Vagina (tissue), 2 donors: ENCODE measurements at places on chromosomes 12 and 14. TPM values are rescaled to one million over a fixed set of nuclear protein-coding genes. Genes with fewer than 3 reads are reported as not detected.

DNA sequence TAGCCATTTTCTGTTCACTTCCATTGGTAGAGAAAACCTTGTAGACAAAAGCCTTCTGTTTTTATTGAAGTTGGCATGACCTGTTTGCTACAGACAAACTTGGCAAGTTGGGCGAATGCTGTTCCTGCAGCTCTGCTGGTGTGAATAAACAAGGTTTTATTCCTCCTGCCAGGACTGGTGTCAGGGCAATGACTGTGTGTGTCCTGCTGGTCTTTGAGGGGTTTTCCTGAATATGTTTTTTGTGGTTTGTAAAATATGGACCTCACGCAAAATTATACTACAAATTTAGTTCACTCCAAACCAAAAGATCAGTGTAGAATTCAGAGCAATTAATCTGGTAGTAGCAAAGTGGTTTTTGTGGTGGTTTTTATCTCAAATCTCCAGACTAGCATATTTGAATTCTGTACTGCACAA lies 140.8 kb downstream of the ERC1 start:
- no peaks in the 10 kb centered on the region for H3K36me3 ChIP-seq
- no peaks in the 10 kb centered on the region for H3K4me1 ChIP-seq
- no peak overlapping the region for H3K27ac ChIP-seq
- H3K27me3 ChIP-seq, result no peaks in the 10 kb centered on the region
- no peak for DNase-seq

DNA sequence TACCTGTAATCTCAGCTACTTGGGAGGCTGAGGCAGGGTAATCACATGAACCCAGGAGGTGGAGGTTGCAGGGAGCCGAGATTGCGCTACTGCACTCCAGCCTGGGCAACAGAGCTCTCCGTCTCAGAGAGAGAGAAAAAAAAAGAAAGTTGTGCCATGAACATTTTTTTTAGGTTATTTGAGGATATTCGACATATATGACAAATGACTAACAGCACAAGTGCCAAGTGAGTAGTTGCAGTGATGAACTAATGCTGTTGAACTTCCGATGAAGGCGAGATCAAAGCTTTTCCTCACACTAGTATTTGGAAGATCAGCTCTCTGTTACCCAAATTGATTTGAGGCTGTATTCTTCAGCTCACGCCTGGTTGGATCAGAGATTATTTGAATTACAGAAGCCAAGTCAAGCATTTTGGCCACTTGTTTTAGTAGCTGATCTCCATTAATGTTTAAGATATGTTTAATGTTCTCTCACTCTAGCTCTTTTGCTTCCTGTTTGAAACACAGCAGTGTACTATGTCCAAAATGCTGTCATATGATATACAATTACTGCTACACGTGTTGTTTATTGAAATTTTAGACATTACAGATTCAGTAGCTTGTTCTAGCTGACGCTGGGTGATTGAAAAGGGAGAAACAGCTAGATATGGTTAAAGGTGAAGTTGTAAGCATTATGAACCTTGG lies 43.4 kb downstream of the WDR20 start:
- no peak for DNase-seq
- no peak overlapping the region for H3K4me3 ChIP-seq
- peaks cover 59% of the 10 kb centered on the region for H3K4me1 ChIP-seq
- H3K36me3 ChIP-seq, result no peaks in the 10 kb centered on the region

DNA sequence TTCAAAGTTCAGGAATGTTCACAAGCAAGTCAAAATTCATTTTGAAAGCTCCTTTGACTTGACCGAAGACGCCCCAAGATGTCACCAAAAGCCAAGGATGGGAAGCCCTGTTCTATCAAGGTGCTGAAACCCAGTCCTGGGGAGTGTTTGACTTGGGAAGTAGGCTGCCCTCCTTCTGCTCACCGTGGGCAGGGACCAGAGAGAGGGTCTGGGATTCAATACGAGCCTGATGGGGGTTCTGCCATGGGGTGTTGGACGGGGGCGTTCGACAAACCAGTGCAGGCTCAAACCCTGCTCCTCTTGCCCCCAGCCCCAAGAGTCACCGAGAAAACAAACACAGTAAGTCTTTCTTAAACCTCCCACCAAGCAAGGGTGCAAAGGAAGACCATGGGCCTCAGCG lies 150.1 kb upstream of the DIO3 start:
- peak overlapping the region; percentile 78 for H3K27ac ChIP-seq
- no peaks in the 10 kb centered on the region for H3K27me3 ChIP-seq
- no peaks in the 10 kb centered on the region for H3K36me3 ChIP-seq
- no peak overlapping the region for H3K4me3 ChIP-seq
- H3K4me1 ChIP-seq, result peaks cover 43% of the 10 kb centered on the region
- no peak for DNase-seq

- no peak overlapping the region for H3K4me3 ChIP-seq
- no peaks in the 10 kb centered on the region for H3K27me3 ChIP-seq
- no peaks in the 10 kb centered on the region for H3K4me1 ChIP-seq
- DNase-seq, result no peak
- H3K27ac ChIP-seq, result no peak overlapping the region
- no peaks in the 10 kb centered on the region for H3K36me3 ChIP-seq
Observed at GRCh38 chr12:87094356-87094755, 838.2 kb upstream of the MGAT4C start.

DNA sequence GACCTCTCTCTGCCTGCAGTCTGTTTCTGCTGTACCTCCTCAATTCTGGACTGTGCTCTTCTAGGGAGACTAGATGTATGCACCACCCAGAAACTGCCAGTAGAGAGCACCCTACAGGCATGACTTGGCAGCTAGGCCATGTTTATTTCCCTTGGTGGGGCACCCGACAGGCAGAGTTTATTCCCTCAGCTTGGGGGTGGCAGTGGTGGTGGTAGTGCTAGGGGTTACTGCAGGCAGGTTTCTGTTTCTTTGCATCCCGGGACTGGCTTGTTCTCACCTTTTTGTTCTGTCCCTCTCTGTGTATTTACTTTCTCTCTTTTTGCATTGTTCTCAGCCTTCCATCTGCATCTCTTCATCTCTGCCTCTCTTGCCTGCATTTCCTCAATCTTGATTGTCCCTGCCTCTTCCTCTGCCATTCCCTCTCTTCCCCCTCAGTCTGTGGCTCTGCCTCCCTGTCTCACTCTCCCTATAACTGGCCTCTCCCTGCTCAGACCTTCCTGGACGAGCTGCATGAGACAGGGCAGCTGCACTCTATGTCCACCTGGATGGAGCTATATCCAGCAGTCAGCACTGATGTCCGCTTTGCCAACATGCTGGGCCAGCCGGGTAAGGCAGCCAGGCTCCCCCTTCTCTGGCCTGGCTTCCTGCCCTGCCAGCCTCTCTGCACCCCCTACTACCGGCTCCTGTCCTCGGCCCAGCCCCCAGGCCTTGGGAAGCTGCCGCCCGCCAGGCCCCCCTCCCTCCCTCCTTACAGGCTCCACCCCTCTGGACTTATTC lies 13.8 kb downstream of the PRPF40B start:
- peaks cover 15% of the 10 kb centered on the region for H3K4me1 ChIP-seq
- no peak overlapping the region for H3K27ac ChIP-seq
- no peak overlapping the region for H3K4me3 ChIP-seq
- DNase-seq, result no peak

DNA sequence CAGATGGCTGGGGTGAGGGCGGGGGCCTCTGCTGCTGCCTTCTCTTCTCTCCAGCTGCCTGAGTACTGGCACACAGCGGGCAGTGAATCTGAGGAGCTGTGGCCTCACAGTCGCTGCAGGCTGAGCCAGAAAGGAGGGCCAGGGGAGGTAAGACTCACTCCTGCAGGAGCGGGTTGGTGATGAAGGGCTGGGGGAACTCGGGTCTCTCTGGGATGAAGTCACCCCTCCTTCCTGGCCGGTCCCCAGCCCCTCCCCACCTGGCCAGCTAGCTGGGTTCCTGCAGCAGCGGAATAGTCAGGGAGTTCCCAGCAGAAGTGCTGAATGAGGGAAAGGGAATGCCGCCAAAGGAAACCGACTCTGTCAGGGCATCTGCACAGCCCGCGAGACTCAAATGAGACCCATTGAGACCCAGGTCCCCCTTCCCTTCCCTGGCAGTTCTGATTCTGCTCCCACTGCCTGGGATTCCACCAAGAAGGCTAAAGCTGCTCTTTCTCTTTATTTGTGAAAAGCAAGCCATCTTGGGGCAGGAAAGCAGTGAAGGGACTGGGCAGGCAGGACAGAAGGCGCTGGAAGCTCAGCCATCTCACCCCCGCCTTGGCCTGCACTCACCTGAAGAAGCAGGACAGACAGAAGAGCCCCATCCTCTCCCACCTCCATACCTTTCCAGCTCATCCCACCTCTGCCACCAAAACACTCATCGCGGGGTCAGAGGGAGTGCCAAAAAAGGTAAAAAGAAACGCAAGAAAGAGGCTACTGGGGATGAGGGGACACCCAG lies 5.3 kb downstream of the NGB start:
- H3K27me3 ChIP-seq, result no peaks in the 10 kb centered on the region
- H3K27ac ChIP-seq, result no peak overlapping the region
- DNase-seq, result no peak
- H3K4me3 ChIP-seq, result no peak overlapping the region

- no peaks in the 10 kb centered on the region for H3K27me3 ChIP-seq
- no peak for DNase-seq
- H3K4me3 ChIP-seq, result no peak overlapping the region
- peaks cover 9% of the 10 kb centered on the region for H3K4me1 ChIP-seq
Observed at GRCh38 chr12:104631867-104632266, 175.1 kb downstream of the CHST11 start.

GRCh38 chr14:86815341-86815740 lies 1177.6 kb downstream of the GALC start:
- no peak for DNase-seq
- H3K27ac ChIP-seq, result no peak overlapping the region
- no peaks in the 10 kb centered on the region for H3K27me3 ChIP-seq
- H3K4me3 ChIP-seq, result no peak overlapping the region

- no peak overlapping the region for H3K27ac ChIP-seq
- no peaks in the 10 kb centered on the region for H3K36me3 ChIP-seq
- H3K27me3 ChIP-seq, result no peaks in the 10 kb centered on the region
- H3K4me1 ChIP-seq, result no peaks in the 10 kb centered on the region
- H3K4me3 ChIP-seq, result no peak overlapping the region
- no peak for DNase-seq
Observed at GRCh38 chr12:29398495-29398894, 17.5 kb upstream of the ERGIC2 start.

DNA sequence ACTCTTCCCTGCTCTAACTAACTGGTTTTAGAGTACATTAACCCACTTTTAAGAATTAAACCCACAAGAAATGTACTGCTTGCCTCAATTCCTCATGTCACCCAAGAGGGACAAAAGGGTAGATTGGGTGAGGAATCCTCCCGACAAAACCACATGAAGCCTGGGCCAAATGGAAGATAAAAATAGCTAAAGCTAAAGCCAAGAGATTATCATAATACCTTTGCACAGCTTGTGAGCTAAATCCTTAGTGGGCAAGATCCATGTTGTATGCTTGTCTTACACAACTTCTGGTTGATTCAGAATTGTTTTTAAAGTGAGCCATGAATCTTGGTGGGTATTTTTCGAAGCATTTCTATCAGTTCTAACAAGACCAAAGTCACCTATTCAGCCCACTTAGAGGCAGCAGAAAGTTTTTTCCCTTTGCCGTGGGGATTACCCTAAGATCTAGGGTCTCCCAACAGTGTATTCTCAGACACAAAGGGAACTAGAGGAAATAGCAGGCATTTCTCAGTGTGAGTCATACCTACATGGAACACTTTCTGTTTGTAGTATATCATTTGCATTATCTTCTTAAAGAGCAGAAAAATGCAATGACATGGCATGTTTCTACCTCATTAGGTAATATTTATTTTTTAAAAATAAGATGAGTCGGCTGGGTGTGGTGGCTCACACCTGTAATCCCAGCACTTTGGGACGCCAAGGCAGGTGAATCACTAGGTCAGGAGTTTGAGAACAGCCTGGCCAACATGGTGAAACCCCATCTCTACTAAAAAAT lies 616.6 kb downstream of the KCNH5 start:
- H3K36me3 ChIP-seq, result no peaks in the 10 kb centered on the region
- no peaks in the 10 kb centered on the region for H3K27me3 ChIP-seq
- H3K4me3 ChIP-seq, result no peak overlapping the region
- no peak overlapping the region for H3K27ac ChIP-seq
- no peaks in the 10 kb centered on the region for H3K4me1 ChIP-seq

DNA sequence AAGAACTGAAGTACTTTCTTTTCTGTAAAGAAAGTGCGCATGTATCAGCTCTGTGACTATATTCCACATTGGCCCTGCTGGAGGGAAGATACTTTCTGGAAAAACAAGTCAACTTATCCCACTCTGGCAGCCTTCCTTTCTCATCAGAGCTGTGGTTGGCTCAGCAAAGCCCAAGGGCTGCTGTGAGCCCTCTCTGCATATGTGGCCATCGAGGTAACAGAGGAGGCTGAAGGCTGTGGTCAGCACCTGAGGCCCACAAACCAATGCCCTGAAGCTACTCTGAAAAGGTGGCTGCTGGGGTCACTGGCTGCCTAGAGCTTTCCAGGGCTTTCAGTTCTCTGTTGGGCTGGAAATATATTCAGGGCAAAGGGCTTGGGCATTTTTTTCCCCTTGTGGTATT lies 70.8 kb upstream of the IGF1 start:
- no peaks in the 10 kb centered on the region for H3K27me3 ChIP-seq
- H3K27ac ChIP-seq, result no peak overlapping the region
- peaks cover 7% of the 10 kb centered on the region for H3K4me1 ChIP-seq
- no peaks in the 10 kb centered on the region for H3K36me3 ChIP-seq
- H3K4me3 ChIP-seq, result no peak overlapping the region
- DNase-seq, result no peak

GRCh38 chr14:100416921-100417860 lies 94.1 kb downstream of the SLC25A47 start:
- peaks cover 11% of the 10 kb centered on the region for H3K4me1 ChIP-seq
- H3K4me3 ChIP-seq, result no peak overlapping the region
- DNase-seq, result no peak
- no peak overlapping the region for H3K27ac ChIP-seq

GRCh38 chr14:33370426-33370825 lies 431.7 kb downstream of the NPAS3 start:
- DNase-seq, result no peak
- no peaks in the 10 kb centered on the region for H3K4me1 ChIP-seq
- no peaks in the 10 kb centered on the region for H3K36me3 ChIP-seq
- no peak overlapping the region for H3K4me3 ChIP-seq
- H3K27ac ChIP-seq, result no peak overlapping the region

GRCh38 chr12:120015313-120015712 lies 26.3 kb downstream of the BICDL1 start:
- no peaks in the 10 kb centered on the region for H3K27me3 ChIP-seq
- no peak for DNase-seq
- no peaks in the 10 kb centered on the region for H3K36me3 ChIP-seq
- H3K4me3 ChIP-seq, result no peak overlapping the region

GRCh38 chr14:85344171-85344570 lies 185.8 kb upstream of the FLRT2 start:
- H3K27ac ChIP-seq, result no peak overlapping the region
- H3K4me3 ChIP-seq, result no peak overlapping the region
- H3K27me3 ChIP-seq, result no peaks in the 10 kb centered on the region
- H3K4me1 ChIP-seq, result no peaks in the 10 kb centered on the region

The PTCSC3 gene
- not detected for total RNA-seq

The TMEM19 gene
- total RNA-seq, result 19.6 TPM

The FOXM1 gene
- 8.1 TPM for total RNA-seq

The SLC22A17 gene
- 37.8 TPM for total RNA-seq

The IFNG-AS1 gene
- total RNA-seq, result not detected

The NFE2 gene
- total RNA-seq, result not detected

The MAP3K9 gene
- 11.5 TPM for total RNA-seq

The SDR9C7 gene
- 11.0 TPM for total RNA-seq

The KRT3 gene
- total RNA-seq, result not detected

The RAB2B gene
- 19.4 TPM for total RNA-seq

The TMEM30B gene
- total RNA-seq, result 22.6 TPM
